Cortex of kidney (tissue), 1 donor: ENCODE measurements at places on chromosomes 3 and 15.

DNA sequence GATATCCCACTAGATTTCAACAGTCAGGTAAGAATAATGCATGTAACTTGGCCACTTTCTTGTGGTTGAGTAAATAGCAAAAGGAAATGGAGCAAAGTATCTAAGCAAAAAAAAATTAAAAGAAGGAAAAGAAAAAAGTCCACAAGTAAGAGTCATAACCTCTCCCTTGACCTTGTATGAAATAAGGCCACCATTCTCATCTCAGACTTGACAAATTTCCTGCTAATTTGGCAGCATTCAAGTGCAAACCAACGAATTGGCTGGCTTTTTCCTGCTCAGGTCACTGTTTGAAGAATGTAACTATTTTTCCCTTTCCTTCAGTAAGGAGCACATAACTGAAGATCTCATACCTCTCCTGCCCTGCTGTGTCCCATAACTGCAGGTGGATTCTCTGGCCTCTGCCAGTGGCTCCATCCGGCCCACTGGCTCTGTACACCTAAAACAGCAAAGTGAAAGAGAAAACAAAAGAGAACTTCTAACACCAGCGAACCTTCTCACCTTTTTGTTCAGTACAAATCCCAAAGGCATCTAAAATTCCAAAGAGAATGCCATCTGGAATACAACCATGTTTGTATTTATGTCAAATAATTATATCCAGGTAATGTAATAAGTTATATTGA is 33.4 kb upstream of the RSL24D1 start:
- DNase-seq: no peak

GRCh38 chr3:99710094-99710493 is 71.7 kb downstream of the COL8A1 start:
- no peak for DNase-seq

- DNase-seq: no peak
These were observed 81.1 kb downstream of the RAD18 start for GRCh38 chr3:8882171-8882593.

DNA sequence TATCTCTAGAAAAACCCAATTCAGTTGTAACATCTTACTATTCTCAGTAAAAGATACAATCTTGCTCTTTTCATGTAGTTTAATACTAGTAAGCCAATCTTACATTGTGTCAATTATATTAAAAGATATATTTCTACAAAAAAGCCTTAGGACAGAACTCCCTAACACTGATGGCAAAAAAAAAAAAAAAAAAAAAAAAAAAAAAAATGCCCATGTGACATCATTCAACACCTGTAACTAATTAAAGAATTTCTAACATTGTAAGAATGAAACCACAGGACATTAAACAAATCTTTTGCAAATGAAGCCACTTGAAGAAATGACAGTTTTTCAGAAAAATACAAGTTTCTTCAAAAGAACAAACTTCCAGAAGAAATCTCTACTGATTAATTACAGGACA is 119.8 kb downstream of the SUCLG2 start:
- DNase-seq: no peak

DNA sequence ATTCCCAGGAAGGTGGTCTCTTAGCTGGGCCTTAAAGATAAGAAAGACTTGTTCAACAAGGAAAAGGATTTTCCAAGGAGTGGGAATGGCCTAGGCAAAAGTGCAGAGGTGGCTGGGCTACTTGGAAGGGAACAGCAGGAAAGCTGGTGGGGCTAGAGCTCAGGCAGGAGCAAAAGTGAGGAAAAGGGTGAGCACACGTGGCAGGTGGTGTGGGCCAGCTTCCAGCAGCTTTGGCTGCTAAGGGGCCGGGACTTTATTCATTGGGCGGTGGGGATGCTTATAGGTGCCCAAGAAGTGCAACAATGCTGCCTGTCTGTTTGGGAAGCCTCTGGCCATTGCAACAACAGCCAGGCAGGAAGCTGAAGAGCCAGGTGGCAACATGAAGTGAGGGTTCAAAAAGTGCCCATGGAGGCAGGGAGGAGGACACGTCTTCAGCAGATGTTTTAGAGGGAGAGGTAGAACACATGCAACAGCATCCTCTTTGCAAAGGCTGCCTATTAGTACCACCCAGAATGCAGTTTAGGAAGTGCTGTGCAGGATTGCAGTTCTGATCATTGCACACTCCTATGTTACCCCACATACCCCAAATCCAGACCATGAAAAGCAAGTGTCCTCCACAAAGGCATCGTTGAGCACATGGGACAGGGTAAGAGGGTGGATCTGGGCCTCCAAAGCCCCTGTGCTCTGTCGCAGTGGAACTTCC is 13.8 kb downstream of the ALDH1A3 start:
- DNase-seq: no peak

DNA sequence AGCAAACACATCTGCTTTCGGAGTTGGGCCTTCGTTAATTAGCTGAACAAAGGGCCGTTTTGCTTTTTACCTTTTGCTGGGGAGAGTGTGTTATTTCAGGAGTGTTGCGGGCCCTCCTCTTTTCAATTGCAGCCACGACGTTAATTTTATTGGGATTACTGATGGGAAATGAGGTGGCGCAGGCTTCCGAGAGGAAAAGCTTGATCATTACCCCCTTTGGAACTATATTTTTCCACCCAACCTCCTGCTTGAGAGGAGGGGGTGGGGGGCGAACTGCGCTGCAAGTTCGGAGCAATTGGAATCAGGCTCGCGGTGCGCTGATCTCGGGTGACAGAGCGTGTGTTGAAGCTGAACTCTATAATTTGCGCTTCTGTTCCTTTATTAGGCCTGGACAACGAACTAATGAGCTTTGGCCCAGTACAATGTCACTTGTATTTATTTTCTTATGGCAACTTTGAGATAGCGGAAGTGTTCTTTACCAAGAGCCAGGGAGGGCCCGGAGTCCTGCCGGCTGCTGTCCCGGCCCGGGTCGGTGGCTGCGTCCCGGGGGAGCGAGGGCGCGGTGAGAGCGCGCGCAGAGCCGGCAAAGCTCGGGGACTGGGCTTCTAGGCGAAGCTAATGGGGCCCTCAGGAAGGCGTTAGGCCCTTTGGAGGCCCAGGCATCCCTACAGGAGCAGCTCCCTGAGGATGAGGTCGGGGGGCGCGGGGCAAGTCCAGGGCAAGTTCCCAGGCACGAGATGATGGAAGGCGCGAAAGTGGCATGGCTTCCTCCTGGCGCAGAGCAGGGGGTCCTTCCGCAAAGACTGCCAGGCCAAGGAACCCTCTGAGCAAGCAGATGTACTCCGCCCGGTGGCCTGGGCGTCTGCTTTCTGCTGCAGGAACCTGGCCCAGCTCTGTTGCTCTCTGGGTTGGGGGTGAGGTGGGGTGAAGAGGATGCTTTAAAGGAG is 12.9 kb downstream of the NR2F2 start:
- no peak for DNase-seq

DNA sequence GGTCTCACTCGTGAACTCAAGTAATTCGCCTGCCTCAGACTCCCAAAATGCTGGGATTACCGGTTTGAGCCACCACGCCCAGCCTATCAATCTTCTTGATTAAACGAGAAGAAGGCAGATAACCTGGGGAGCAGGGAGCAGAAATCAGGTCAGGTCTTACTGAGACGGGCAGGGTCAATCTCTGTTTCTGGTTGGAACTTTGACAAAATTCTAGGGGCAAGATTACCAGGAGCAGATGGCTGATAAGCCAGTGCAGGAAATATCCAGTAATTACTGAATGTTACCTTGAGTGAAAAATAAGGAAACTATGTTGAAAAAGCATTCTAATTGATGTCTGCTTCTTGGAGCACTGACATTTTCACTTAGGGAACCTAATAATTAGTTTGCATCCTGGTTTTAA is 24.4 kb upstream of the GOLM2 start:
- no peak for DNase-seq

GRCh38 chr3:162629372-162629771 is 1132.8 kb downstream of the OTOL1 start:
- no peak for DNase-seq

- DNase-seq: no peak
These were observed 48.7 kb downstream of the BFSP2 start for GRCh38 chr3:133448478-133449122.

GRCh38 chr15:57505056-57505715 is 86.5 kb upstream of the MYZAP start:
- no peak for DNase-seq

DNA sequence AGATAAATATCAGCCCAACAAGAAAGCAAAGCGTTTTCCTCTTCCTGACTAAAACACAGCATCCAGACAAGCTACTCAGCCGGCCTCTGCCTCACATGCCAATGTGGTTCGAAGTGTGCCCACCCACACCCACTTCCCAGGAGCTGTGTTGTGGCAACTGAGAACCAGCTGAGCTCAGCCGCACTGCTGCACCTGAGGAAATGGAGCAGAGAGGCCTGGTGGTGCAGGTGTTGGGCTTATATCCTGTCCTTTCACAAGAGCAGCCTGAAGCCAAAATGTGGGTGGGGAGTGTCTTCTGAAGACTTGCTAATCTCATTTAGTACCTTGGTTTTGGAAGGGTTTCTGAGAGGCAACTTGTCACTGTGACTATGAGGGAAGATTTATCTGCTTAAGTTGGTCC is 23.0 kb upstream of the RETNLB start:
- no peak for DNase-seq

- no peak for DNase-seq
These were observed 178.3 kb upstream of the PLSCR5 start for GRCh38 chr3:146783446-146783845.

DNA sequence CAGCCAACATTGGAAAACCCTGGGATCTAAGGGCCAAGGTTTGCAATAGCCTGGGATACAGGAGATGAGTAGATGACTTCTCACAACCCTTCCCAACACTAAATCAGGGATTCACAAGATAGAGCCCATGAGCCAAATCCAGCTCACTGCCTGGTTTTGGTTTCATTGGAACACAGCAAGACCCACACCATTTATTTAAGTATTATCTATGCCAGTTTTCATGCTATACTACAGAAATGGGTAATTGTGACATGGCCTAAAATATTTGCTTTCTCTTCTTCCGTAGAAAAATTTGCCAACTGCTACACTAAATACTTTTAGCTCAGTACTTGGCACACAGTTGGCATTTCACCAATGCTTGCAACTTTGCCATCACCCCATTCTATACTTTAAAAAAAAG is 132.0 kb upstream of the LMCD1 start:
- no peak for DNase-seq

GRCh38 chr15:62771234-62771633 is 271.3 kb upstream of the TPM1 start:
- no peak for DNase-seq

- DNase-seq: no peak
These were observed 3.1 kb downstream of the PLD1 start for GRCh38 chr3:171807129-171807675.

DNA sequence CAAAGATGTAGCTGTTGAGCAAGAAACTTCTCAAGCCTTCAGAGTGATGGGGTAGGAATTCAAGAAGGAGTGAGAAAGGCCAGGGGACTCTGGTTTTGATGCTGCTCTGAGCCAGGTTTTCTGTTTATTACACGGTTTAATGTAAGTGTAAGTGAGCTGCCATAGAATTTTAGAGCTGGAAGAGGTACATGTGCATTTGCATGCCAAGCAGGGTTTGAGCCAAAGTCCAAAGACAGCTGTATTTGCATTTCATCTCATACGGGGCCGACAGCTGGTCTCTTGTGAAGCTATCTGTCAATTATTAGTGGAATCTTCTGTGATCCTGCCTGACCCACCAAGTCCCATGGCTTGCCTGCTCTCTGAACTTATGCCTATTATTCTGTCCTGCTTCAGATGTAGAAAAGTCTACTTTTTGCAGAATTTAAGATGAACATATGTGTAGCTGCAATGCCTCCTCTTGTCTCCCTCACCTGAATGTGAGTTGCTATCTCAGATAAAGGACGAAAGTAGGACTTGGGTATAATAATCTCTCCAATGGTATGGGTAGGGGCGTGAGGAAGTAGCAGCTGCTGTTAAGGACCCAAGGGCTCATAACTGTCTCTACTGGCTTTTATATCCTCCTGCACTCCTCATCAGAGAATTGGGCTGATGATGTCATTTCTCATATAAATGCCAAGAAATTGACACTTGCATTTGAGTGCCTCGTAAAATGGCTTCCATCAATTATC is 160.0 kb downstream of the SQOR start:
- no peak for DNase-seq

GRCh38 chr3:187014417-187014864 is 84.1 kb downstream of the ST6GAL1 start:
- DNase-seq: no peak

DNA sequence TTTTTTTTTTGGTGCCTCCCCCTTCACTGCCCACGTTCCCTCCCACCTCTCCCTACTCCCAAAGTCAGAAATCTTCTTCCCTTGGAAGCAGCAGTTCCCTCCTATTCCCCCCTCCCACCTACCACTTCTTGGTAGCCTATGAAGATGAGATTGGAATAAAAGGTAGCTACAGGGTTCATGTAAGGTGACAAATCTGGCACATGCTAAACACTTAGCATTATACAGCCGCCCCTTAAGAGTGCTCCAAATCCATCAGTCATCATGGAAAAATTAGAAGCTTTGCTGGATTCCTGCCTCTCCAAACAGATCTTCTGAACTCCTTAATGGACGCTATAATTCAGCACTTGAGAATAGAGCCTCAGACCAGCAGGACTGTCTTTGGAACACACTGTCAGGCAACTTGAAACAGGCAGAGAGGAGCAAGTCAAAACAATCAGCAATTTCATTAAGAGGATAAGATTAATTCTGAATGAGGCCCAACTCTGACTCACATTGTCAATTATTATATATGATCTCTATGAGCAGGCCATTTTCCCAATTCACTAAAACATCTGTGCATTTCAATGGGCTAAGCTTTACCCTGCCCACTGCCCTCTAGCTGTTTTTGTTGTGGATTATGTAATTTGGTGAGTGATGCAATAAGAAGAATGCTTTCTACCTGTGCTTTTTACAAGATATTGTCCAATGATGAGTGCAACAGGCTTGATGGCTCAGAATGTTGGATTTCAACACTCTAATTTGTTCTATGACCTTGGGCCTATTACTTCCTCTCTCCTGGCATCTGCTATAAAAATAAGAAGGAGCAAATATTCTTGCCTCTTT is 34.6 kb upstream of the SPRED1 start:
- DNase-seq: no peak

DNA sequence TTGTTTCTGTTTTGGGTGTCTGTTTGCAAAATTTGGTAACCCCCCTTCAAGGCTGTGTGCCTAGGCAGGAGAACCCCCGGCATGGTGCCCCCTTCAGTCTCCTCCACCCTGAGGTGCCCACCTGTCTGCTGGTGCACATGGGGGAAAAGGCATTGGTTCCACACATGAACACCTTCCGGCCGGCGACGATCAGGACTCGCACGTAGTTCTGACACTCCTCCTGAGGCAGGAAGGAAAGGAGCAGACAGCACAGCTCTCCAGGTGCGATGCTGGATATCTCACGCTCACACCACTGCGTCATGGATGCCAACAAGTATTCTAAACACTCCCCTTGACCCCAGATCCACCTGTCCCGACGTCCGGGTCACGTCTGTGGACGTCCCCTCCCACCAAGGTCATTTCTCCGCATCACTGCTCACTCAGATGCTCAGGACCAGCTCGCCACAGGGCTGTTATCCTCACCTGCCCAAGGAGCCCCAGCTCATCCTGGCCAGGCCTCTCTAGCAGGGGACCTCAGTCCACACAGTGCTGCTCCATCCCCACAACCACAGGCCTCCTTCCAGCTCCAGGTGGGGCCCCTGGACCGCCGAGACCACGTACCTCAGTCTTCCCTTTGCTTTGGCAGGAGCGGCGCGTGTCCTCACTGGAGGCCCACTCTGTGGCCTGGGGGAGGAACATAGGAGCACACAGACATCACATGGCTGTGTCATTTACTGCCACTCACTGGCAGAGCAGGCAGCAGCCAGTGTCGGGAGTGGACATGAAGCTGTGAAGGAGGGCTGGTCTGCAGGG is 99.0 kb downstream of the SEMA5B start:
- DNase-seq: no peak
